Activated CD8-positive, alpha-beta memory T cell treated with anti-CD3 and anti-CD28 coated beads for 1 hour (primary cell): ENCODE measurements at places on chromosomes 7 and 10.

DNA sequence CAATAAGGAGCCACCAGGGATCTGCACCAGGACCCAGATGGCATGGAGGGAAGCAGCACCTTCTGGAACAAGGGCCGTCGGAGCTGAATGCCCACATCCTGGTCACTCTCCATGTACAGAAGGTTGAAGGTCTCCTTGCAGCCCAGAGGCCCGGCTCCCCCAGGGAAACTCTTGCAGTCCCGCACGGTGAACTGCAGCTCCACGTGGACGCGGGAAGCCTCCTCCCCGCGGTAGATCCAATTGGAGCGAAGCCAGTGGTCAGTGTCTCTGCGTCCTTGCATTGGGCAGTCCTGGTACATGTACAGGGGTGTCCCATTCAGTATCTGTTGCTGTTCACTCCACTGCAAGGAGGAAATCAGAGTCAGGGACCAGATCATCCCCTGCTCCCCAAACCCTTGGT lies 7.4 kb downstream of the EPHA1 start:
- no peak for DNase-seq

- DNase-seq, result no peak
Measured at GRCh38 chr10:71494980-71495381, 98.3 kb downstream of the CDH23 start.

DNA sequence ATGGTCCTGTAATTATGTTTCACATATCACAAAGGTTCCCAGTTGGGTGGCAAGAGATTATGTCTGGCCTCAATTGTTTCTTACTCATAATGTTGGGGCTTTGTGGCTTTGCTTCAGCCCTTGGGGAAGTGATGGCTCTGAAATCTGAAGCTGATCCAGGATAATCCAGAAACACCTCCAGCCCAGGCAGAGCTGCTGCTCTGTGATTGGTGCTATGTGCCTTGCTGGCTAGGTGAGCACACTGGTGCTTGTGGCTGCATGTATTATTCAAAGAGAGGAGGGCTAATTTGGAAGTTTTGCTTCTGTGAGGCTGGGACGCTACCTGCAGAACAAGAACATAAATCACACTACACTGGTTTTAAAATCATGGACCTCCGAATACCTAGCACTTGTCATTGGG lies 346.6 kb upstream of the MGMT start:
- DNase-seq, result no peak

DNA sequence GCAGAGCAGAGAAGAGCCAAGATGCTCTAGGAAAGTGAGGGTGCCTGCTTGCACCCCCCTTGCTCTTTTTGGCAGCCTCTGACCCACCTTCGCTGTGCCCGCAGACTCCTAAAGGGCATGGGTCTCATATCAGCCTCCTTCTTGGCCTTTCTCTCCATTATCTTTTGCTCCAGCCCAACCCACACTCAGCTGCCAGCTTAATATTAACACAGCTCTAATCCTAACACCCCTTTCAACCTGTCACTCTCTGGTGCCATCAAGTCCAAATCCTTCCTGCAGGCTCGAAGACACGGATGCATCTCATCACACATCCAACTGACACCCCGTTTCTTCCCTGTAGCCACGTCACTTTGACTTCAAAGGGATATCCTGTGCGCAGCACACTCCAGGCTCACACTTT lies 171.6 kb upstream of the AUTS2 start:
- no peak for DNase-seq

GRCh38 chr7:131745390-131746248 lies 189.2 kb upstream of the PODXL start:
- no peak for DNase-seq

DNA sequence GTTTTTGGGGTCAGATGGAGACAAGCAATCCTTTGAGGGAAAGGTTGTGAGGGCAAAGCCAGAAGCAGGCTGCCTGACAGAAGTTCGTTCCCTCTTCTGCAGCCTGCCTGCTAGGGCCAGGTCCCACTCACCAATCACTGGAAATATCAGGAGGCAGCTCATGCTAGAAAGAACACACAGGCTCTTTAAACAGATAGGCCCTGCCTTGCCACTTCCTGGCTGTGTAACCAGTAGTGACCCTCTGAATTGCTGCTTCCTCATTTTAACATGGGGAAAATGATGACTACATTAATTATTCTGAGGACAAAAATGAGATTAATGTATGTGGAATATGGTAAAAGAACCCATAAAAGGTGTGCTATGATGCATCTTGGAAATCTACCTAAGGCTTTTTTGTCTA lies 50.5 kb upstream of the MRLN start:
- no peak for DNase-seq

DNA sequence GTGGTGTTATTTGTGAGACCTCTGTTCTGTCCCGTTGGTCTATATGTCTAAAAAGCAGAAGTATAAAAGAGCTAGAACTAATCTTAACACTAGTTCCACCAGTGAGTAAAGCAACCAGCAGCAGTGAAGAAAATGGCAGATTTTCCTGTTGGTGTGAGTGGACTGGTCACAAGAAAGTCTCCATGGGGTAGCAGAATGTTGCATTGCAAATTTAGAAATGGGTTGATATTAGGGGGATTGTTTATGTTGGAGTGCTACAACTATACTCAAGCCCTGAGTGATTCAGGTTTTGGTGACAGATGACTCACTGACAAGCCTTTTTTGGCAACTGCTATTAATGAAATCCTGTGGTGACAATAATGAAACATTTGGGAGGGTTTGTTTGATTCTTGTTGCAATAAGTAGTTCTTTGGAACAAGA lies 5.6 kb downstream of the AVL9 start:
- DNase-seq, result no peak

DNA sequence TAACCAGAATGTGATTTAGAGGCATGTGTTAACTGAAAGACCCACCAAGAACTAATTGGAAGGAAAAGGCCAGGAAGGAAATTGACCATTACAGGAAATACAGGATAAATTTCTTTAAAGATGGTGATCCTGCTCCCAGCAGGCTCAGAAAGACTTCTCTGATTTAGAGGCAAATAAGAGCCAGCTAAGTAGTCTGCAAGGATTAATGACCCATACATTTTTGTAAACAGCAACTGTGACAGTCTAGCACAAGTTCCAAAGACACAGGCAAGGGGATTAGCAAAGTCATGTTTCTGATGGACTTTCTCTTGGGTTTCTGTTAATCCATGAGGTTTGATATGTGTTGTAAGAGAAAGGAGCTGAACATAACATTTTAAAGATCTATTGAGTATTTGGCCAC lies 425.0 kb downstream of the HTR7 start:
- DNase-seq, result no peak

- DNase-seq, result no peak
Measured at GRCh38 chr10:76969366-76969948, 668.2 kb downstream of the KCNMA1 start.

- no peak for DNase-seq
Measured at GRCh38 chr10:287814-288213, 152.6 kb downstream of the ZMYND11 start.

DNA sequence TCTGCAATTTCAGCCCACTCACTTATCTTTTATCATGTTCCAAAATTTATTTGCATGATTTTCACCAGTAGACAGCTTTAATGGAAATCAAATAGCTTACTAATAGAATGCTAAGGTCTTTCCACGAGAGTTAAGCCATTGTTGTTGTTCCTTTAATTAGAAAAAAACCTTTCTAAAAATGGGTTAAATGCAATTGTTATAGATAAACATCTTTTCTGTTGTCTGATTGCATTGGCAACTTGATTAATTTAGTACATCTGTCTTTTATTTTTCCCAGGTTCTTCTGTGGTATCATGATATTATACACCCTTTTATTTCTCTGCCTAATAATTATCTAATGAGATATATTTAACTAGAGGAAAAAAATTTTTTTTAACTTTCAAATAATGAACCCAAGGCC lies 487.6 kb upstream of the MBL2 start:
- no peak for DNase-seq

DNA sequence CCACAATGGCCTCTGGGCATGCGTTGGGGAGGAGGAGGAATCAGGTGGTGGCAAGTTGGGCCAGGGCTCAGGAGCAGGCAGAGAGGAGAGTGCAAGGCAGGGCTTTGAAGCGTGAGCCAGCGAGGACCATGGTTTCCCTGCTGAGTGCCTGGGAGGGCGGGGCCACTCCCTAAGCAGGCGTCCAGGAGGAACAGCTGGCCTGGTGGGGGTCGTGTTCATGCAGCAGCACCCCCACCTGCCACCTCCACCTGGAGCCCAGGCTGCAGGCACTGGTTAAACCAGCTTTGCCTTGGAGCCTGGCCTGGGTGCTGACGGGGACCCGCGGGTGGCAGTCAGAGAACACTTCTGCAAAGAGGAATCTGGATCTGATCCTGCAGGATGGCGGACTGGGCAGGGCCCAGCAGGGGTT lies 24.2 kb upstream of the AQP1 start:
- DNase-seq, result no peak

DNA sequence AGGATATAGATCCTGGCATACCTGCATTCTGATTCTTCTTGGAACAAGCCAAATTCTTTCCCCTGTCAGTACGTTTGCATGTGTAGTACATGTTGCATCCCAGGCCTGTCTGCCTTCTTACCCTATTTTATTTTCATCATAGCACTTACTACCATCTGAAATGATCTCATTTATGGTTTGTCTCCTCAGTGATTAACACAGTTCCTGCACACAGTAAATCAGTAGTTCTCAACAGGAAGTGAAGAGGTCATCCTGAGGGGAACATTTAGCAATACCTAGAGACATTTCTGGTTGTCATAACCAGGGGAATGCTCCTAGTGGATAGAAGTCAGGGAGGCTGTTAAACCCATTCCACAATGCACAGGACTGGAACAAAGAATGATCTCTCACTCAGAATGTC lies 38.2 kb upstream of the SLC26A4 start:
- no peak for DNase-seq

DNA sequence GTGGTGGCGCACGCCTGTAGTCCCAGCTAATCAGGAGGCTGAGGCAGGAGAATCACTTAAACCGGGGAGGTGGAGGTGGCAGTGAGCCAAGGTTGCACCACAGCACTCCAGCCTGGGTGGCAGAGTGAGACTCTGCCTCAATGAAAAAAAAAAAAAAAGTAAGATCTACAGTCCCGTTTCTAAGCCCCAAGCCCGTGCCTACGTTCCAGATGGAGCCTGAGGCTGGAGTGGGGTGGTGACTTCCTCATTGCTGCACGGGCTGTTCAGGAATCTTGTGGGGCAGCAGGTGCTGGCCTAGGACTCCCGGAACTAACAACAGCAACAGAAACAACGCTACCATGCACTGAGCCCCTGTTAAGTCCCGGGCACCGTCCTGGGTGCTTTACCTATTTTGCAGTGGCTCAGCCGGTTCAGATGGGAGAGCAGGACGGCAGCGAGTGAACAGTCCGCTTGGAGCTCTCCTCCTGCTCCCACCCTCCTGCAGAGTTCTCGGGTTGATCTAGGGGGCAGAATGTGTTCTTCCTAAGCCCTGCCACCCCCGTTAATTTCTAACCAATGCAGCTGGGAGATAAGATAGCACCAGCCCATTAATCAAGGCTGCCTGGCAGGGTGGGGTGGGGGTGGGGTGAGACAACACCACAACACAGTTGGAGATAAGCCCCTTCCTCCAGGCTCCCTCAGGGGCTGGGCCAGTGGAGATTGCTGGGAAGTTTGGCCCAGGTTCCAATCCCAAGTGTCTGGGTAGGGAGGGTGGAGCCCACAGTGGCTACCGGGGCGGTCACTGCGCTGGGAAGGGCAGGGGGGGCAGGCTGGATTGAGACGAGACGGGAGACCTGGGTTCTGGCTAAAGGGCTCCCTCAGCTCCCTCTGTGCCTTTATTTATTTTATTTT lies 17.0 kb upstream of the SFRP5 start:
- DNase-seq, result no peak

- no peak for DNase-seq
Measured at GRCh38 chr7:137337902-137338301, 5.6 kb downstream of the PTN start.

DNA sequence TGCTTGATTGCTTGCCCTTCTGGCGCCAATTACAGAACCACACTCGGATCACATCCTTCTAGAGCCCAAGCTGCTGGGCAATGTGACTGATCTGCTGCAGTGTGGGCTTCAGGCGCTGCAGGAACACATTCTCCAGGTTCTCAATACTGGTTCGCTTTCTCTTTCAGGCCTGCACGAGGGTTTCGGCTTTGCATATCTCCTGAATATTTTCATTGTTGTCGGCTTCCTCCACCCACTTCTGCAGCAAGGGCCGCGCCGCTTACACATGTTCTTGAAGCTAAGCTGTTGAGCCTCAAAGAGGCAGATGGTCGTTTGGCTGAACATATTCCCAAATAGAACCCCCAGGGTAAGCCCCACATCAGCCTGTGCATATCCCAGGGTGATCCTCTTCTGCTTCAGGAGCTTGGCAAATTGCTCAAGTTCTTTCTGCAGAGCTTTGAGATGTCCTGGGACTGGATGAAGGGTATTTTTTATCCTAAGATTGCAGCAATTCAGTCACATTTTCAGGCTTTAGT lies 64.6 kb downstream of the HERC4 start:
- no peak for DNase-seq

DNA sequence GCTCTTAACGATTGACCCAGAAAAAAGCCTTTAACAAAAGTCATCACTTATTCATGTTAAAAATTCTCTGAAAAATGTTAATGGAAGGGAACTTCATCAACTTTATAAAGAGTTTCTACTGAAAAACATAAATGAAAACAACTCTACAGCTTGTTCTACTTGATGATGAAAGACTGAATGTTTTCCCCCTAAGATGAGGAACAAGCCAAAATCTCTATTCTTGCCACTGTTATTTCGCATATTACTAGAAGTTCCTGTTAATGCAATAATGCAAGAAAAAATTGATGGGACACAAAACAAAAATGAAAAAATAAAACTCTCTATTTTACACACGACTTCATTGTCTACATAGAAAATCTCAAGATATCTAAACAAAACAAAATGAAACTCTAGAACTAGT lies 249.8 kb upstream of the AKR1E2 start:
- no peak for DNase-seq

DNA sequence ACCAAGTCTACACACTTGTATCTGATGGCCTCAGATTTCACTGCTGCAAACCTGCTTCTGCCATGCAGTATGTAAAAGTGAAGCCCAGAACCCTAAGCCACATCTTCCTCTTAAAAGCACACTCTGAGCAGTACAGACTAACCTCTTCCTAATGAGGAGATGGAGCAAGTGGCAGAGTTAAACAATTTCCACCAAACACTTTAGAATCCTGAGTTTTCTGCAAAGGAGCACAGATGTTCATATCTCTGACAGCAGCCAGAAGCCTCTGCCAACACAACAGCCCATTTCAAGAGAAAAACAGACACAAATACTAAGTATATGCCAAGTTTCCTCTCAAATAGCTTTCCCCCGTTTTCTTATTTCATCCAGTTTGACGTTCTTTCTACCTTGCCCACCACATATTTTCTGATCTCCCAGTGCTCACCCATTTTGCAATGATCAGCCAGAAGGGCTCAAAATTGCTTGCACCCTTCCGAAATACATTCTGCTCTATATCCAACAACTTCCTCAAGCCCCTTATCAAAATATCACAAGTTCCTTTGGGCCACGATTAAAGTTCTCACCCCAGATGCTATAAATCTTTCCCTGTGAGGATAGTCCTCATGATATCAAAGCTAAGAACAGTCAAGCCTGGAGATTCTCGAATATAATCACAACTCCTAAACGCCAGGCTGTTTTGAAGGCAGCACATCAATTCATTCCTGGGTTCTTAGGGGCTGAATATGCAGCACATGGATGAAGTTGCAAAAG lies 27.5 kb downstream of the ELMO1 start:
- no peak for DNase-seq

- no peak for DNase-seq
Measured at GRCh38 chr10:100114460-100114859, 32.8 kb upstream of the CPN1 start.

GRCh38 chr10:43842496-43842895 lies 193.8 kb upstream of the ZNF32 start:
- DNase-seq, result no peak

- DNase-seq, result peak; percentile 21
Measured at GRCh38 chr10:78407009-78407711, 373.5 kb downstream of the RPS24 start.
